ENCODE measurements at places on chromosomes 6 and 20.
A peak's percentile ranks its signal among the peaks of the same experiment; 100 is the strongest.

- no peak for DNase-seq
Observed at GRCh38 chr6:128240024-128240428, 280.4 kb downstream of the PTPRK start.

DNA sequence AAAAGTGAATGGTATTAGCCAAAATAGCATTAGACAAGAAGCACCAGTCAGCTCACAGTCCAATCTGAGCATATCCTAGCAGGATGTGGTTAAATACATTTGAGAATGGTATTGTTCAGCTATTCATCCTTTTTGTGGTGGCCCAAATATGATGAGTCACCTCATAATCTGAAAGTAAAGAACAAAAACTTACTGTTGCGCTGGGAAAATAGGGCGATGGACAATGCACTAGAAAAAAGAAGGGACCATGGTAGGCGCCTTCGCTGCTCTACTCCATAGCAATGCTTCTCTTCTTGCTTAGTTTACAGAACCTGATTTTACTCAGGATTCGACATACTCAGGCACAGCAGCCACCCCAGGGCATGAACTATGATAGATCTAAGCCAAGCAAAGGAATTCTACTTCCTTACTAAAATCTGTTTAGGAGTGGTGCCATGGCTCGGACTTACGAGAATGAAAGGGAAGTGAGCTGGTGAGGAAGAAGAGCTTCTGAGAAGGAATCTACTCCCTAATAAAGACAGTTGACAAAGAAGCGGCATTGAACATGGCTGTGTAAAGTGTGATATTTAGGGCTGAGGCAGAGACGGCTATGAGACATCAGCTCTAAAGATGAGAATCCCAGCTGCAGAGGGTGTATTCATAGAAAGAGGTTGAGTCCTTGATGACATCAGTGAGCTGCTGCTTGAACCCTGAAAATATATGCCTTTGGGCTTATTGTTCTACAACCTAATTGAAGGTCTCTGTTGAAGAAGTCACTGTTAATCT is 16.6 kb upstream of the FBXO9 start:
- no peak for DNase-seq

DNA sequence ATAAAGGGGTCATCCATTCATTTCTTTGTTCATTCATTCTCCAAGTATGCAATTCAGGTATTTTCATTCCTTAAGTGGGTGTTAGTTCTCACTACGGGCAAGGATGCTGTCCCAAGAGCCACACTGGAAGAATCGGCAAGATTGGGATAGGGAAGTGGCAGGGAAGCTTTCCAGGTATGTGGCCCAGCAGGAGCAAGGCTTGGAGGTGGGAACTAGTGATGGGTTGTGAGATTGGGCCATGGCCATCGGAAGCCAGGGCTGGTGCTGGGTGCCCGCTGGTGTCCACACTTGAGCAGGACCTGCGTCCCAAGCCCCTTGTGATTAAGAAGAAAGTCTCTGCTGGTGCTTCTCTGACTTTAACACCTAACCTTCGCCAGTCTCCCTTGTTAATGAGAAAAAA is 15.1 kb downstream of the VSTM2L start:
- DNase-seq: no peak

DNA sequence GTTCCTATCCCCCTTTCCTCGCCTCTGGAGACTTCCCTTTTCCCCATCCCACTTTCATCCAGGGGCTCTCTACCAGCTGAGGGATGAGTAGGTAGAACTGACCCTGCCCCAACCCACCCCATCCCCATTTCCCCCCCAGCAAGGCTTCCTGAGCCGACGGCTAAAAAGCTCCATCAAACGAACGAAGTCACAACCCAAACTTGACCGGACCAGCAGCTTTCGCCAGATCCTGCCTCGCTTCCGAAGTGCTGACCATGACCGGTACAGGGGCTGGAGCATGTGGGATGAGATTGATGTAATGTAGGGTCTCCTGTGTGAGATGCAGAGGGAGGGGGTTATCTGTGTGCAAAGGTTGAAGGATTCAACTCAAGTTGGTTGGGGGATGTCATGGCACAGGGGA is 12.7 kb downstream of the SYNGAP1 start:
- DNase-seq: no peak

DNA sequence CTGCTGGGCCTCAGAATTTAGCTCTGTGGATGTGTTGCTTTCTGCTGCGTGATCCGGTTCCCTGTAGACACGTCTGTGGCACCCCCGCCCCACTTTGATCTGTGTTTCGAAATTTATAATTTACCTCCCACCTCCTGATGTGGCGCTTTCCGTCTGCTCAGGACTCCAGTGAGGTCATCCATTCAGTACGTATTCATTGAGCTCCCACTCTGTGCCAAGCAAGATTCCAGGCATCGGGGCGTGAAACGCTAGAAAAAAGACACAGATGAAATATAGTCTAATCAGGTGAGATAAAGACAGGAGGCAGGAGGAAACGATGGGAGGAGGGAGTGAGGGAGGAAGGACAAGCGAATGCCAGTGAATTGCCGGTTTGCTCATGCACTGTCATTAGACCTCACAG is 431.9 kb upstream of the SULF2 start:
- no peak for DNase-seq

DNA sequence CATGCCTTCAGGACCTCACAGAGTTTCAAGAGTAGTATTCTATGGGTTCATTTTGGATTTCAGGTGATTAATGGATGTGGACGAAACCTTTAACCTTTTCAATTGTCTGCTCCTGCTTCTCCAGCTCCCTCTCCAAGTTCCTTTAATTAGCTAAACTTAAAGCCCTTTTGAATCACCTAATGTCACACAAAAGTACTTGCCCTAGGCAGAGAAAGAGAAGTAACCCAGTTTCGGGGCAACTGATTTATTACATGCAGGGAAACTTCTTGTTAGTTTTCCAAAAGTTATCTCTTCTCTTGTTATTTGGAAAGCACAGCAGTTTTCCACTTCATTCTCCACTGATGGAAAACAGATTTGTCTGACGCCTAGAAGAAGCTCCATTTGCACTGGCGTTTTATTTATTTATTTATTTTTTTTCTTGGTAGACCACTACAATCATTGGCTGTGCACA is 407.7 kb upstream of the JARID2 start:
- DNase-seq: no peak

- no peak for DNase-seq
Observed at GRCh38 chr6:101582792-101583191, 189.3 kb downstream of the GRIK2 start.

GRCh38 chr6:147949981-147950622 is 392.5 kb upstream of the SASH1 start:
- no peak for DNase-seq

- no peak for DNase-seq
Observed at GRCh38 chr6:25655723-25656122, 3.7 kb downstream of the SCGN start.

GRCh38 chr6:105161421-105161820 is 18.4 kb downstream of the POPDC3 start:
- DNase-seq: no peak

DNA sequence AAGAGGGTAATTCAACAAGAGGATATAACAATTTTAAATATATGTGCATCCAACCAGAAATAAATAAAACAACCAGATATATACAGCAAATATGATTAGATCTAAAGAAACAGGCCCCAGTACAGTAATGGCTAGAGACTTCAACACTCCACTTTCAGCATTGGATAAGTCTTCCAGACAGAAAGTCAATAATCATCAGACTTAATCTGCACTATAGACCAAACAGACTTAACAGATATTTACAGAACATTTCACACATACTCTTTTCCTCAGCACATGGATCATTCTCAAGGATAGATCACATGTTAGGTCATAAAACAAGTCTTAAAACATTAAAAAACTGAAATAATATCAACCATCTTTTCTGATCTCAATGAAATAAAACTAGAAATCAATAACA is 62.7 kb upstream of the MTRF1L start:
- DNase-seq: no peak

DNA sequence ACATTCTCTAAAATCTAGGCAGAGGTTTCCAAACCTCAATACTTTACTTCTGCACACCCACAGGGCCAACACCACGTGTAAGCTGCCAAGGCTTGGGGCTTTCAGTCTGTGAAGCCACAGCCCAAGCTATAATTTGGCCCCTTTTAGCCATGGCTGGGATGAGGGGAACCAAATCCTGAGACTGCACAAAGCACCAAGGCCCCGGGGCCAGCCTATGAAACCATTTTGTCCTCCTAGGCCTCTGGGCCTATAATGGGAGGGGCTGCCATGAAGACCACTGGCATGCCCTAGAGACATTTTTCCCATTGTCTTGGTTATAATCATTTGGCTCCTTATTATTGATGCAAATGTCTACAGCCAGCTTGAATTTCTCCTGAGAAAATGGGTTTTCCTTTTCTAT is 513.0 kb upstream of the ADGRB3 start:
- no peak for DNase-seq

DNA sequence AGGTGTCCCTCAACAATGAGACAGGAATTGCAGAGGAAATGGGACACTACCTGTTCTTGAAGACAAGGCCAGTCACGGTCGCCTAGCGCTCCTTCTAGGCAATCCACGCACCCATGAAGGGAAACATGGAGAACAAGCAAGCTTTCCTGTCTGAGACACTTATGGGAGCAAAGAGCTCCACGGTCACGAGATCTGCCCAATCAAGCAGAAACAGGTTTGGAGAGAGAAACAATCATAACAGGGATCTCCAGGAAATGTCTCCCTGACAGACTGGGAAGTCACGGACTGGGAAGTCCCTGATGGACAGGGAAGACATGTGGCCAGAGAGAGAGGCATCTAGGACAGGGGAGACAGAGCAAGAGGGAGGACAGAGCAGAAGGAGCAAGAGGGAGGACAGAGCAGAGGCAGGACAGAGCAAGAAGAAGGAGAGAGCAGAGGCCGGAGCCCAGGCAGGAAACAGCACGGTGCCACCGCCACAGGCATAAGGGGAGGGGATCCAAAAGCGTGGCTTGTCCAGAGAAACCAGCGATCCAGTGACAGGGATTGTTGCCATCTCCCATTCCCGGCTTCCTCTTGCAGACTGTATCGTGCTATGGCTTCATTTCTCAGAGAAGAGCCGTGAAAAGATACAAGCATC is 167.8 kb upstream of the ZNF337 start:
- DNase-seq: no peak

- no peak for DNase-seq
Observed at GRCh38 chr6:39197922-39198500, 31.3 kb downstream of the KCNK5 start.

GRCh38 chr20:31827059-31827458 is 7.9 kb downstream of the MYLK2 start:
- DNase-seq: no peak

DNA sequence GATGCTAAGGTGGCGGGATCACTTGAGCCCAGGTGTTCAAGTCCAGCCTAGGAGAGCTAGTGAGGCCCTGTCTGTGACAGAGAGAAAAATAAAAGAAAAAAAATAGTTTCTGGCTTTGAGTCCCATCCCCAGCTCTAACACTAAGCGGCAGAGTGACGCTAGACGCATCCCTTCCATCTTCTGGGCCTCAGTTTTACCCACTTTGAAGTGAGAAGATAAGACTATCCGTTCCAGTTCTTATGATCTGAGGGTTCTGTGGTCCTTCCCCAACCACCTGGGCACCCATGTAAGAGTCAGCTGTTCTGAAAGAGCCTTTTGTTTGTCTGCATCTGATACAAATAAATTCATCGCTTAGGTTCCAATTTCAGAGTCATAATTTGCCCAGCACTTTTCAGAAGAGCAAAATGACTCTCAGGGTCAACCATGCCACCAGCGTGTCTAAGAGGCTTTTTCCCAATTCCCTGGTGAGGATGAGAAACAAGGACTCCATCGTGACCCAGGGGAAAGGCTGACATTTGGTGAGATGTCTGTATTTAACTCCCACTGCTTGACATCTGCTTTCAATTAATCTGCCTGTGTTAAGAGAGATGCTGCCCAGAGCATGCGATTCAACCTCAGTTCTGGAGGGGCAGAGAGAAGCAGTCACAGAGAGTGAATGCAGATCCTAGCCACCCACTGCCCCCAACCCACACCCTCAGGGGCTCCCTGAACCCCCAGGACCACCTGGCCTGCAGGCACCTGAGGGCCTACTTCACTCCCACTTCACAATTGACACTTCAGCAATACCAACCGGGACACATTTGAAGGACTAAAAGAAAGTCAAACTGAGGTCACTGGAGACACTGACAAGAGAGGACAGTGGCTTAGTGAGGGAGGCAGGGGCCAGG is 131.6 kb upstream of the TOP1 start:
- peak; percentile 13 for DNase-seq

DNA sequence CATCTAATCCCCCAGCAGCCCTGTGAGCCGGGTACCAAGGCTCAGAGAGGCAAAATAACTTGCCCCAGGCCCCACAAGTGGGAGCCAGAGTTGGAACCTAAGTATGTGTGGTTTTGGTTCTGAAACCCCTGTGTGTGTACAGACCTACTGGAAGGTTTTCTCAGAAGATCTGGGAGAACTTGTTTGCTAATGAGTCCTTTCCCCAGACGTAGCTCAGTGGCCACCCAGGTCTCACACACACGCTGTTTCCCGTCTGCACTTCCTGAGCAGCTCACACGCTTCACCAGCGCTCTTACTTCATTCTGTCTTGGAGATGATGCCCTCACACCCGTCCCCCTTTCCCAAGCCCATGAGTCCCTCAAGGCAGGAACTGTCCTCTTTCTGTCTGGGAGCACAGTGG is 8.2 kb downstream of the CCN5 start:
- no peak for DNase-seq

DNA sequence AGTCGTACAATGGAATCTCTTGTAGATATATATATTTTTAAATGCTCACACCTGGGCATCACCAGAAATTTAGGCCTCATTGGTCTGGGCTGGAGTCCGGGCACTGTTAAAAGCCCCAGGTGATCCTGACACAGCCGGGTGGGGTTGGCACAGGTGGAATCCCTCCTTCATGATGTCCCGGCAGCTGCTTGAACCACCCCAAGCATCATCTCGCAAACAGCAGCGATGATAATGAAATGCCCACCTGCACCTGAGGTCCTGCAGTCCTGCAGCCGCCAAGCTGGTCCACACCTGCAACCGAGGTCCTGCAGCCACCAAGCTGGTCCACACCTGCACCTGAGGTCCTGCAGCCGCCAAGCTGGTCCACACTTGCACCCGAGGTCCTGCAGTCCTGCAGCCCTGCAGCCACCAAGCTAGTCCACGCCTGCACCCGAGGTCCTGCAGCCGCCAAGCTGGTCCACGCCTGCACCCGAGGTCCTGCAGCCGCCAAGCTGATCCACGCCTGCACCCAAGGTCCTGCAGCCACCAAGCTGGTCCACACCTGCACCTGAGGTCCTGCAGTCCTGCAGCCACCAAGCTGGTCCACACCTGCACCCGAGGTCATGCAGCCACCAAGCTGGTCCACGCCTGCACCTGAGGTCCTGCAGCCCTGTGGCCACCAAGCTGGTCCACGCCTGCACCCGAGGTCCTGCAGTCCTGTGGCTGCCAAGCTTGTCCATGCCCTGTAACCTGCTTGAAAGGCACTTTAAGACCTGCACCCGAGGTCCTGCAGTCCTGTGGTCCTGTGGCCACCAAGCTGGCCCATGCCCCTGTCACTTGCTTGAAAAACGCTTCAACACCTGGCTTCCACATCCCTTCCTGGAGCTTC is 261.2 kb downstream of the DLL1 start:
- DNase-seq: no peak

DNA sequence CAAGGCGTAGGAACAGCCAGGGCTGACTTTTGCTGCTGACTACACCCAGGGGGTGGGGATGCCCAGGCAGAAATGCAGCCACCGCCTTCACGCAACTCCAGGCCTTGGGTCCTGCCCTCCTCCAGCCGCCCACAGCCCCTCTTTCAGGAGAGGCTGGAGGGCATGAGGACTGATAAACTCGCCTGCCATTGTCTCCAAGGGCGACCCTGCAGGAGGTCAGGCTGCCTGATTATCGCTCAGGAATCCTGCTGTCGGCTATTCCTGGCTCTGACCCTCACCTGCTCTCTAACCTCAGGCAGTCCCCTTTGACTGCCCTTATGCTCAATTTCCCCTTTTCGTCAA is 62.0 kb upstream of the HDDC2 start:
- no peak for DNase-seq
